Activated CD4-positive, alpha-beta T cell treated with anti-CD3 and anti-CD28 coated beads, Interleukin-2, Interleukin-4, amounts not matched to agents 100 ng/mL and 50 ng/mL, durations not matched to agents 16 hours and 8 hours (primary cell): ENCODE measurements at places on chromosomes 2 and 18.

DNA sequence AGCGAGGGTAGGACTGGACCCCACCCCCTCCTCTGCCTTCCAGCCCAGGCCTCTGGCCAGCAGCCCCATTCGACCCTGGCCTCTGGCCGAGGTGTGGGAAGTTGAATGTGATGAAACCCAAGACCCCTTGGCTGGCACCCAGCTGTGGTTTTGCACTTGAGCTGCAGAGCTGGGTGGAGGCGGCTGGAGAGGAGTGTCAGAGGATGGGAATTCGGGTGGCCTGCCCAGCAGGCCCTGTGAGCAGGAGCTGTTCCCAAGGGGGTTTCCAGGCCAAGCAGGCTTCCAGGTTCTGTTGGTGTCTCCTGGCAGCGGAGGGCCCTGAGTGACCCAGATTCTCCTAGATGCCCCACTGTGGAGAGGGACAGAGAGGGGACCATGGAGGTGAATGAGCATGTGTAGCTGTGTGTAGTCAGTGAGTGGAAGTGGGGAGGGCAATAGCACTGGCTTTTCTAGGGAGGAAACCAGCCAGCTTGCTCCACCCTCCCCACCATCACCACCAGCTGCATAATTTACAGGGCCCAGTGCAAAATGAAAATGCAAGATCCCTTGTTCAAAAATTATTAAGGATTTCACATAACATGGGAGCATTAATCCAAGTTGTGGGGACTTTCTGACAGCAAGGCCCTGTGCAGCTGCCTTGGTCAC is 172.2 kb upstream of the HAAO start:
- no peak for DNase-seq

DNA sequence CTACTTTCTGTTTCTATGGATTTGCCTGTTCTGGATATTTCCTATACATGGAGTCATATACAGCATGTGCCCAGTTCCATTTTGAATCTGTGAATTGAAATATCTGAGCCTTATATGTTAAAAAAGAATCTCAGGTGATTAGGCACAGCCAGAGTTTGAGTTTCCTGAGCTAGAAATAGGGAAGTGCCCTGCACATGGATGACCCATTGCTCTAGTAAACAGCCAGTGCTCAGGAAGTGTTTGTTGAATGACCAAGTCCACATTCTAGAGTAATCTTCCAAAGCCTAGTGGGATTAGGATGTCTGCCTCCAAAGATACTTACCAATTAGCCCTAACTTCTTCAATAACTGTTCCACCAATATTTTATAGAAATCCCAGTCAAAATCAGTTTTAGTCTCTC is 165.8 kb downstream of the SETBP1 start:
- no peak for DNase-seq

GRCh38 chr2:1989216-1989615 is 244.9 kb upstream of the PXDN start:
- no peak for DNase-seq

- DNase-seq = no peak
These were observed 8.8 kb upstream of the NOSTRIN start for GRCh38 chr2:168793596-168793995.

- DNase-seq = no peak
These were observed 151.0 kb downstream of the OSR1 start for GRCh38 chr2:19207452-19207851.

GRCh38 chr2:25251422-25252273 is 83.3 kb upstream of the POMC start:
- DNase-seq = peak; percentile 29

GRCh38 chr2:114797942-114798341 is 355.5 kb downstream of the DPP10 start:
- DNase-seq = no peak

- no peak for DNase-seq
These were observed 1009.9 kb upstream of the NXPH2 start for GRCh38 chr2:139790136-139790535.

GRCh38 chr2:127552846-127553245 is 17.4 kb downstream of the MYO7B start:
- no peak for DNase-seq

DNA sequence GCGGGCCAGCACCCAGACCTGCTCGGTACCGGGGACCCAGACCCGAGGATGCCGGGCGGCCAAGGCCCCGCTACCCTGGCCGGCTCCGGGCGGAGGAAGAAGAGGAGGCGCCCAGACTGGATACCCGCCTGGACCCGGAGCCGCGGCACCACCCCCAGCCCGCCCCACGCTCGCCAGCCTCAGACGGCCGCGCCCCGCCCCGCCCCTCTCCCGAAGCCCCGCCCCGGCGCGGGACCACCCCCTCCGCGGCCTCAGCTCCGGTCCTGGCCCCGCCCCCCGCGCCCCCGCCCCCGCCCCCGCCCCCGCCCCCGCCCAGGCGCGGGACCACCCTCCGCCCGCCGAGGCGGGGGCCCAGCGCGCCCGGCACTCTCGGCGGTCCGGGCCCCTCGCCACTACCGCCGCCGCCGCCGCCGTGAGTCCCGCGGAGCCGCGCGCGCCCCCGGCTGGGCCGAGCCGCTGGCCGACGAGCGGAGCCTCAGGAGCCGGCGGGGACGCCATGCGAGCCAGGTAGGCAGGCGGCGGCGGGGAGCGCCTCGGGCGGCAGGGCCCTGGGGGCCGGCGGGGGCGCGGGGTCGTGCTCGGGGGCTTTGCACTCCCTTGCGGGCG is at the start of gene SH3BP4:
TSS of gene SH3BP4 (plus strand) at position 354 of the 606 bp plus-strand sequence. CDS start 82,986 bp downstream, outside the sequence.
- peak; percentile 15 for DNase-seq

DNA sequence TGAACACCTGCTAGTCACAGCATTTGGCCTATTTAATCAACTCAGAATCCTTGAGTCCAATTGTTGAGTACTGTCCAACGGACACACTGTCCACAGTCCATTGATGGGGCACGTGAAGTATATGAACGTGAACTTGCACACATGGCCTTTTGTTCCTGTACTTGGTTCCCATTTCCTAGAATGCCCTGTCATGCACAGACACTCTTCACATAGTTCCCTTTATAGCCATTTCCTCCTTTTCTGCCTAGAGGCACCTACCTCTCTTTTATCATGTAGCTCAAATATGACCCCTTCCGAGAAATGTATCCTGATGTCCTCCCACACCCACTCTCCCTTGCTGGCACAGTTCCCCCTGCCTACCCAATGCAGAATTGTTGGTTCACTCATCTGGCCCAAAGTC is 8.7 kb upstream of the CRYGA start:
- DNase-seq = no peak

- DNase-seq = no peak
These were observed 180.6 kb downstream of the ATAD2B start for GRCh38 chr2:23746141-23746863.

GRCh38 chr2:112692495-112692911 is 28.3 kb upstream of the NT5DC4 start:
- peak; percentile 89 for DNase-seq

GRCh38 chr18:26227051-26227670 is 916 bp downstream of the TAF4B start:
- no peak for DNase-seq

DNA sequence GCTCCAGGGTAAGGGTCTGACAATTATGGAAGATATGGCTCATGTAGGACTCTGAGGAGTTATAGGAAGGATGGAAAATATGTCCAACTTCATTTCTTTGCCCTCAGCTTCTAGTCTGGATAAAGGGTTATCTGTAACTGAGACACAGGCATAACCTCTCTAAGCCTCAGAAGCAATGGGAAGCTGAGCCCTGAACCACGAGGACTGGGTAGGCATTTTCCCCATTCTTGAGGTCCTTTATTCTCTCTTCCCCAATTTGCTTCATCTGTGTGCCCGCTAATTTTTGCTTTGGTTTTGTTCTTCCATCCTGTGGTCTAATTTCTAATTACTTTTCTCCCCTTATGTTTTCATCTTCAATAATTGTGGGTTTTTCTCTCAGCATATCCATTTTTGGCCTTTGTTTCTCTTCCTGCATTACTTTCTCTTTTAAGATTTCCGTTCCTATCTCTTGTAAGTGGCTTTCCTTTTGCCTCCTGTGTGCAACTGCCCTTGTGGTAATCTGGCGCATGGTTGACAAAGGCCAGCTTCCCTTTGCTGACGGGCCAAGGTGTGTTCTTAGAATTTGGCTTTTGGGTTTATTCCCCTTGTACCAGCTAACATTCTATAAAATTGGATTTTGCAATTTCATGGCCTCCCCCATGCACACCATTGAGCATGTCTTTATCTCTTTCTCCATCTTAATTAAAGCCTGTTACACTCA is 343.8 kb downstream of the TXNL1 start:
- DNase-seq = no peak

- no peak for DNase-seq
These were observed 35.3 kb downstream of the FRZB start for GRCh38 chr2:182831101-182831500.

GRCh38 chr2:25301453-25302352 is 40.0 kb downstream of the DNMT3A start:
- peak; percentile 94 for DNase-seq

DNA sequence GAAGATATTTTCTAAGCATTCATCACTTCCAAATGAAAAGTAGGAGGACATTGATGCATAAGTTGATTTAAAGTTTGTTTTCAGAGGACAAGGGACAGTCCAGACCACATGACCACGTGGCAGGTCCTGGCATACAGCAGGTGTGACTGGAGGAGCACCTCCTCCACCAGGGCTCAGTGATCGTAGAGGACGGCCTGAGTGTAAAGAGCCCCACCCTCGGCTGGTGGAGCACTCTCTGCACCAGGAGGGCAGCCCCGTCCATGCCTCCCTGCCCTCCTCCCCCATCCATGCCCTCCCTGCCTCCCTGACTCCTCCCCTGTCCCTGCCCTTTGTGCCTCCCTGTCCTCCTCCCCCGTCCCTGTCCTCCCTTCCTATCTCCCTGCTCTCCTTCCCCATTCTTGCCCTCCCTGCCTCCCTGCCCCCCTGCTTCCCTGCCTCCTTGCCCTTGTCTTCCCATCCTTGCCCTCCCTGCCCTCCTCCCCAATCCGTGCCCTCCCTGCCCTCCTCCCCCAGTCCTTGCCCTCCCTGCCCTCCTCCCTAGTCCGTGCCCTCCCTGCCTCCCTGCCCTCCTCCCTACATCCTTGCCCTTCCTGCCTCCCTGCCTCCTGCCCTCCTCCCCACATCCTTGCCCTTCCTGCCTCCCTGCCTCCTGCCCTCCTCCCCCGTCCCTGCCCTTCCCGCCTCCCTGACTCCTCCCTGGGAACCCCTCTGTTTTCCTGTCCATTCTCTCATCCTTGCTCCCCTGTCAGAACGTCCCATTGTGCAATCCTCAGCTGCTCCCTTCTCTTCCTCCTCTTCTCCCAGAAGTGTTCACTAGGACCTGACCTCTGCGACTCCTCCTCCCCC is 47.9 kb downstream of the ANKMY1 start:
- DNase-seq = no peak

DNA sequence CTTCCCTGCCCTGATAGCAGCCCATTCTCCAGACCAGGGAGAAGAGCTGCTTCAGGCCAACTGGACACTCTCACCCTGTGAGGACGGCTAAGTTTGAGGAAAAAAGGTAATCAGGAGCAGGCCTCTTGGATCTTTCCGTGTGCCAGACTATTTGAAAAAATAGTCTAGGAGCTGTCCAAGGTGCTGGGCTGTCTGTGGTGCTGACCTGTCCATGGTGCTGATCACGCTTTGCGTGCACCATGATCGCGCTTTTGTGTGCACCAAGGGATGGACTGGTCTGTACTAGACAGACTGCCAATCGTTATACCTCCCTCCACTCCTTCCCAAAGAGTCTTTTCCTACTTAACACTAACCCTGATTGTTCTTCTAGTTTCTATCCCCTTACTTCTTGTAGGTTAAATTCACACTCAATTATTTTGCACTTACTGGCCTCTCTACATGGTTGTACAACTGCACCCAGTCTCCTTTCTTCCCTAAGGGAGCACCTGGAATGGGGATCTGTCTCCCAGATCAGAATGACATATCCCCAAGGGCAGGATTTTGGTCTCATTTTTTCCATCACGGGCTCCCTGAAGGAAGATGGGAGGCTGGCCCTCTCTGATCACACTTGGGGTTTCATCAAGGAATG is 295.4 kb downstream of the CELF4 start:
- peak; percentile 13 for DNase-seq

- DNase-seq = peak; percentile 84
These were observed 73.2 kb downstream of the LRRFIP1 start for GRCh38 chr2:237700512-237701032.

- no peak for DNase-seq
These were observed 1.5 kb upstream of the ASB18 start for GRCh38 chr2:236265675-236266074.

GRCh38 chr2:158779621-158780020 is 15.5 kb upstream of the DAPL1 start:
- DNase-seq = no peak

DNA sequence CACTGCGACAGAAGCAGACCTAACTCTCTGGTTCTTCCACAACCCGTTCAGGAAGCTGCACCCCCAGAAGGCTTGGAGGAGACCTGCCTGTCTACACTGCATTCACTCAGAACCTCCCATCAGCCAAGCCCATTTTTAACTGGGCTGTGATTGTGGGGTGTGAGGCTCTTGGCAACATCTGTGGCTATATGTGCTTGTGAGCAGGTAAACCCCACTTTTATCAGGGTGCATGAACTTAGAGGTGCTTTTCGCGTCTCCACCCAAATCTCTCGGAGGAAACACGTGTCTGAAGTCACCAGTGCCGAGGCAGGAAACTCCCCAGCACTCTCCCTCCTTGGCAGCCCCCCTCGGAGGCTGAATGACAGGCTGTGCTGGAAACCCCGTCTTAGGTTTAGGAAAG is 158.2 kb upstream of the SALL3 start:
- DNase-seq = no peak

DNA sequence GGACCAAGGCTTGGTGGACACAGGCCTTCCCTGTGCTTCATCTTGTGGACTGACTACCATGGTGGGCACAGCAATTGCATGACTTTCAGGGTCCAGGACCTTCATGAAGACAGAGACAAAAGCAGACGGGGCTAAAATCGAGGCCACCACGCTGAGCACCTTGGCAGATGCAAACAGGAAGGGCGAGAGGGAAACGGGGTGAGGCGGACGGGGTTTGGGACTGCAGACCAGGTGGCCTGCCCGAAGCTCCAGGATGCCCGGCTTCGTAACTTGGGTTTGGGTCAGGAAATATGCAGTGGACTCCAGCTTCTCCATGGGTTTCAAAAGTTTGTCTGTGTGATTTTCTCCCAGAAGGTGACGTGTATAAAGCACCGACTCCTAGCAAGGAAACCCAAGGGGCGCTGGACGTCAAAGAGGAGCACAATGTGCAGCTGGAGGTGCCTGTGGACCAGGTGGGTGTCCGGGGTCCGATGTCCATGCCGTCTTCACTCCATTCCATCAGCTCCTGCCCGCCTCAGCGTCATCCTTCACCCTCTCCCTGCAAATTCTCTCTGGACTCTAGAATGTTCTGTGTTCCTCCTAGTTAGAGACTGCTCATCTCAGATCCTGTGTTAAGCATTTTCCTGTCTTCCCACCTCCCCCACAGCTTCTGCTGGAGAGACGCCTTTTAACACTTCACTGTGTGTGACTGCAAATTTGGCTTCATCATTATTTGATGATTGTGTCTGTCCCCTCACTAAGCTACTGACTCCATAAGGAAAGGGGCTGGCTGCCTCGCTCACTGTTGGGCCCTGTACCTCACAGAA is 65.8 kb downstream of the DCDC2C start:
- DNase-seq = no peak
